AML-193 (cell line): ENCODE measurements at places on chromosomes 5 and 9.

GRCh38 chr5:19047277-19047676 is 940.7 kb downstream of the CDH18 start:
- DNase-seq = no peak

DNA sequence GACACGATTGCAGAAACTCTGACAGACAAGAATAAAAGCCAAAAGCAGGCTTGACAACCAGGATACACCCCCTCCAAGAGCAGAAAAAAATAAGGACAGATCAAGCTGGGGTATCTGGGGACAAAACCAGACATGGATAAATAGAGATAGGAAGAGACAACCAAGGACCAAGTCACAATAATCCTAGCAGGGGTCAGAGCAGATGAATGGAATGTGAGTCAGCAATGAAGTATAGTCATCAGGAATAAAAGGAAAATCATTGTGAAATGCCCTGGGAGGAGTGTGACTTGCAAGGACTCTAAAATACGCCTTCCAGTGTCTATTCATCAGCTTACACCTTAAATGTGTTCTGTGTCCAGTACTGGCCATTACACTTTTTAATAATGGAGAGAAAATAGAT is 206.8 kb downstream of the CAAP1 start:
- no peak for DNase-seq

DNA sequence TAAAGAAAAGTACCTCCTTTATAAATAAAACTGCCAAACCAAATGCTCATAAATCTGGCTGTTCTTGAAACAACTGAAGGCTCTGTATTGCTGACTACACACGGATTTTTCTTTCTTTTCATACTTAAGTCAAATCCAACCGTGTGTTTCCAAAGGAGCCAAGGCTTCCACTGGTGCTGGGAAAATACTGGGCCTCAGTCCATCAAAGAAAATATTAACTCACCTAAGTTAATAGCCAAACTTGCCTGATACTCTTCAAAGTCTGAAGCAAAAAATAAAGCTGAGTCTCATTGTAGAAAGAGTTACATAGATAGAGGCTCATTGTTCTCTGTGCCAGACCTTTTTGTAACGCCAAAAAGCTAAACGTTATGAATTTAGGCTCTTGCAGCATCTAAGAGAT is 350.4 kb upstream of the CDH9 start:
- DNase-seq = no peak

GRCh38 chr9:98873951-98874371 is 66.5 kb downstream of the GALNT12 start:
- no peak for DNase-seq
